Glutamatergic neuron (in vitro differentiated cells): ENCODE measurements at places on chromosomes 4 and X.

GRCh38 chr4:39568805-39569204 is 41.6 kb upstream of the UGDH start:
- H3K4me1 ChIP-seq, result no peaks in the 10 kb centered on the region
- H3K27ac ChIP-seq, result no peak overlapping the region
- no peak overlapping the region for H3K4me3 ChIP-seq
- H3K36me3 ChIP-seq, result peaks cover 16% of the 10 kb centered on the region
- peaks cover 6% of the 10 kb centered on the region for H3K27me3 ChIP-seq
- DNase-seq, result no peak

DNA sequence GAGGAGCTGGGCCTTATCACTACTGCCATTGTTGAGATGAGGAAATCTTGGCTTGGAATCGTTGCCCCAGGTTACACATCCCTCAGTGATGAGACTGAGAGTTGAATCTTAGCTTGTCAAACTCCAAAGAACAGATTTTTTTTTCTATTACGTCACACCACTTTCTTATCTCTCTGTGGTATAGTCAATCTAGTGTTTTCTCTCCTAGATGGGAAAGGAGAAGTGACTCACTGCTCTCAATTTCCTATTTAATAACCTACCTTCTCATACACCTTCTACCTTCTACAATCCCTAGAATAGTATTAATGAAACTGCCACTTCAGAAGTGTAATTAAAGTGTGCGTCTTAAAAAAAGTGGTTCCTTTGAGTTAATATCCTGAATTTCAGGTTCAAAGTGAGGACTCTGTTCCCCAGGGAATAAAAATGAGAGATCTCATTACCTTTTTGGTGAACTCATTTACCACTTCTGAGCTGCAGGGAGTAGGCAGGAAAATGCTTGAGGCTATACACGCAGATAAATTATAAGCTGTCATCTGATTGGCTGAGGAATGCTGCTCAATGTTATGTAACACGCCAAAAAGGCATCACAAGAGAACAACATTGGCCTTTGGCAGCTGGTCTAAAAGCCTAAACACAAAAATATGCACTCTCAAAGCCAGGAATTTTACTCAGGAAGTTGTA is 59.3 kb downstream of the MAD2L1 start:
- no peaks in the 10 kb centered on the region for H3K36me3 ChIP-seq
- H3K4me3 ChIP-seq, result no peak overlapping the region
- no peak for DNase-seq
- H3K27ac ChIP-seq, result no peak overlapping the region

- DNase-seq, result no peak
- no peaks in the 10 kb centered on the region for H3K27me3 ChIP-seq
- H3K36me3 ChIP-seq, result no peaks in the 10 kb centered on the region
- H3K4me3 ChIP-seq, result no peak overlapping the region
Observed at GRCh38 chrX:38970074-38970473, 168.8 kb downstream of the MID1IP1 start.

DNA sequence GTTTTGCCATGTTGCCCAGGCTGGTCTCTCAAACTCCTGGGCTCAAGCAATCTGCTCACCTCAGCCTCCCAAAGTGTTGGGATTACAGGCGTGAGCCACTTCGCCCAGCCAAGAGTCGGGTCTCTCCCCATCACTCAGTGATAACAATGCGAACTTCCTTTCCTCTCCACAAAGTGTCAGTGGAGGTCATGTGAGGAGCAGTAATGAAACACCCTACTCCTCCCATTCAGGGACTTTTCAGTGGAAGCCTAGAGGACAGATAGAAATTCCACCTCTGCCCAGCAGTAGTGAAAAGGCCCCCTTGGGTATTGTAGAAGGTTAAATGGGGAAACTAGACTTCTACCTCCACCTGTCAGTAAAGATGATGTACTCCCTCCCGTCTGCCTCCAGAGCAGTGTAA is 141.9 kb upstream of the STK26 start:
- no peak overlapping the region for H3K4me3 ChIP-seq
- H3K36me3 ChIP-seq, result no peaks in the 10 kb centered on the region
- H3K27me3 ChIP-seq, result no peaks in the 10 kb centered on the region
- H3K4me1 ChIP-seq, result no peaks in the 10 kb centered on the region
- no peak for DNase-seq

DNA sequence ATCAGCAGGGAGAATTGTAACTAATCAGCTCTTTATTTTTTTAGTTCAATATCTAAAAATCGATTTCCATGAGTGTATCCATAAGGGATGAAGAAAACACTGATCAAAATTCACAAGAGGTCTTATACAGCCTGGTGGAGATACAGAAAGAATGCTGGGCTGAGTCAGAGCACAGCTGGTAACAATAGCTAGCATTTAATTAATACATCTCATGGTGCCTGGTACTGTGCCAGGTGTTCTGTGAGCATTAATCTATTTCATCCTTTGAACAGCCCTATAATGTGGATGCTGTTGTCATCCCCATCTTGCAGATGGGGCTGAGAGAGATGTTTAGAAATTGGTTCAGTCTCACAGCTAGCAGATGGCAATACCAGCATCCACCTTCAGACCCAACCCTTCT is 250.9 kb upstream of the RPS6KA3 start:
- peaks cover 12% of the 10 kb centered on the region for H3K4me1 ChIP-seq
- H3K36me3 ChIP-seq, result no peaks in the 10 kb centered on the region

GRCh38 chrX:146243041-146243440 is 425.4 kb downstream of the SLITRK2 start:
- no peaks in the 10 kb centered on the region for H3K27me3 ChIP-seq
- H3K27ac ChIP-seq, result no peak overlapping the region
- H3K4me1 ChIP-seq, result no peaks in the 10 kb centered on the region
- H3K4me3 ChIP-seq, result no peak overlapping the region
- DNase-seq, result no peak

DNA sequence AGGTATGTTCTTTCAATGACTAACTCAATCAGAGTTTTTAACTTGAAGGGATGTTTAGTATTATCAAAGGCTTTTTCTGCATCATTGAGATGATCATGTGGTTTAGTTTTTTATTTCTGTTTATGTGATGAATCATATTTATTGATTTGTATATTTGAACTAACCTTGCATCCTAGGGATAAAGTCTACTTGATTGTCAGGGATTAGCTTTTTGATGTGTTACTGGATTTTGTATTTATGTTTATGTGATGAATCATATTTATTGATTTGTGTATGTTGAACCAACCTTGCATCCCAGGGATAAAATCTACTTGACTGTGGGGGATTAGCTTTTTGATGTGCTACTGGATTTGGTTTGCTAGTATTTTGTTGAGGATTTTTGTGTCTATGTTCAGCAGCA is 615.4 kb upstream of the GRID2 start:
- no peaks in the 10 kb centered on the region for H3K27me3 ChIP-seq
- no peak for DNase-seq
- no peaks in the 10 kb centered on the region for H3K36me3 ChIP-seq
- no peak overlapping the region for H3K27ac ChIP-seq
- H3K4me3 ChIP-seq, result no peak overlapping the region

- no peak for DNase-seq
- no peak overlapping the region for H3K27ac ChIP-seq
- no peaks in the 10 kb centered on the region for H3K4me1 ChIP-seq
- no peaks in the 10 kb centered on the region for H3K27me3 ChIP-seq
- H3K4me3 ChIP-seq, result no peak overlapping the region
Observed at GRCh38 chr4:171668403-171668802, 144.8 kb upstream of the GALNTL6 start.

GRCh38 chrX:24465532-24465865 is 413 bp downstream of the PDK3 start:
- no peaks in the 10 kb centered on the region for H3K36me3 ChIP-seq
- peaks cover 4% of the 10 kb centered on the region for H3K4me1 ChIP-seq
- no peaks in the 10 kb centered on the region for H3K27me3 ChIP-seq
- no peak overlapping the region for H3K27ac ChIP-seq
